Stimulated activated CD4-positive, alpha-beta T cell treated with anti-CD3 and anti-CD28 coated beads, Interleukin-12 subunit alpha, Interleukin-12 subunit beta, amount 100 ng/mL, for 48 hours (primary cell): ENCODE measurements at places on chromosomes 5 and 9.

DNA sequence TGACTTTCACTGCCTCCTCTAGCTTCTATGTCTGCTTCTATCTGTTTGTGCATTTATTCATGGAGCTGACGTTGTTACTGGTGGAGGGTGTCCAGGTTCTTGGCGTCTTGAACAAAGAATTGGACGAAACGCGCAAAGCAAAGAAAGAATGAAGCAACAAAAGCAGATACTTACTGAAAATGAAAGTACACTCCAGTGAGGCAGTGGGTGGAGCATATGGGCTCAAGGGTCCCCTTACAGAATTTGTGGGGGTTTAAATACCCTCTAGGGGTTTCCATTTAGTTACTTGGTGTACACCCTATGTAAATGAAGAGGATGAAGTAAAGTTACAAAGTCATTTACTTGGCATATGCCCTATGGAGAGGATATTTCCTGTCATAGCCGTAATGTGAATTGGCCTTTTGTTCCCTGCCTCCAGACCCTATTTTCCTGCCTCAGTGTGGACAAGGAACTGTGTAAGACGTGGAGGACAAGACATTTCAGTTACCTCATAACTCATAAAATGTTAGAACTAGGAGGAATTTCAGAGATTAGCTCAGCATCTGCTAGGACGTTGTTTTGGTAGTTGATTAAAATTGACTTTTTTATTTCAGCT is 3.1 kb downstream of the POLR3G start:
- DNase-seq = no peak

- DNase-seq = no peak
These were observed 83.3 kb downstream of the MLLT3 start for GRCh38 chr9:20538956-20539355.

GRCh38 chr9:117290856-117291622 is 123.8 kb downstream of the ASTN2 start:
- no peak for DNase-seq

- peak; percentile 90 for DNase-seq
These were observed at the start of gene CDK9 for GRCh38 chr9:127785933-127786772. TSS of gene CDK9 (plus strand) at chr9:127786034. CDS start at chr9:127786149, 115 bp downstream.

DNA sequence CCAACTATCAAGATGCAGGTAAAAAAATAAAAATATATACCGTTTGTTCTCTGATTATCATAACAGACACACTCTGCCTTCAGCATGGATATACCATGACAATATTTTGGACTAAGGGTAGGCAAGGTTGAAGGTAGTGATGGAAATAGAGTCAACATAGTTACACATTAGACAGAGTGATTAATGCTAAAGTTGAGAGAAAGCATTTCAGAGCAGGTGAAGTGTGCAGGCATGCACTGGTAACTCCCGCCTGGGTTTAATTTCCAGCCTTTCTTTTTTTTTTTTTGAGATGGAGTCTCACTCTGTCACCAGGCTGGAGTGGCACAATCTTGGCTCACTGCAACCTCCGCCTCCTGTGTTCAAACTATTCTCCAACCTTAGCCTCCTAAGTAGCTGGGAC is 458.5 kb downstream of the TLR4 start:
- DNase-seq = no peak
